ENCODE measurements at places on chromosomes 13 and 19.
A peak's percentile ranks its signal among the peaks of the same experiment; 100 is the strongest.

DNA sequence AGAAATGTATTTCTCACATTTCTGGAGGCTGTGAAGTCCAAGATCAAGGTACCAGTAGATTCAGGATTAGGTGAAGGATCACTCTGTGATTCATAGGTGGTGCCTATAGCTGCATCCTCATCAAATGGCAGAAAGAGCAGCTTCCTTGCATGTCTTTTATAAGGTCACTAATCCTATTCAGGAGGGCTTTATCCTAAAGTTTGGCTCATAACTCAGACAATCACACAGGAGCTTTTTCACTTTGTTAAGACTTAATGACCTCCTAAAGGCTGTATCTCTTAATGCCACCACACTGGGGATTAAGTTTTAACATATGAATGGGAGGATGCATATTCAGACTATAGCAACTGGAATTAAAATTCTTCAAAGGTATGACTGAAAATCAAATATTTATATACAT is 861.1 kb downstream of the DACH1 start:
- no peak for DNase-seq

GRCh38 chr19:54312011-54312410 is 955 bp downstream of the LILRA5 start:
- DNase-seq, result no peak

DNA sequence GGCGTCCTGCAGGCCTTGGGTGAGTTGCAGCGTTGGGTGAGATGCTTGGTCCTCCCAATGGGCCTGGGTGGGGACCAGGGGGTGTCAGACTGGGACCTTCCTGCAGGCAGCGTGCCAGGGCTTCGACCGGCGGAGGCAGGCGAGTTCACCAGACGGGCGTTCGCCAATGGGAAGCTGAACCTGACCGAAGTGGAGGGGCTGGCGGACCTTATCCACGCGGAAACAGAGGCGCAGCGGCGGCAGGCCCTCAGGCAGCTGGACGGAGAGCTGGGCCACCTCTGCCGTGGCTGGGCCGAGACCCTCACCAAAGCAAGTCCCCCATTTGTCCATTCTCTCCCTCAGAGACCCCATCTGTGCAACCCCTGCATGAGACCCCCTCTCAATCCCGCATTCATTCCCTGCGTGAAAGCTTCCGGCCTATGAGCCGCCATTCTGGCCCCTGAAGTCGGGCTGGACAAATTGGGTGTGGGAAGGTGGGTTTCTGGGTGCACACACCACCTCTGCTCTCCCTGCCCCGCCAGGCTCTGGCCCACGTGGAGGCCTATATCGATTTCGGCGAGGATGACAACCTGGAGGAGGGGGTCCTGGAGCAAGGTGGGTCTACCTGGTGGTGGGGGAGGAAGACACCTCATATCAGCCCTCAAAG is 1.2 kb downstream of the GTPBP3 start:
- no peak for DNase-seq

GRCh38 chr19:5114727-5115126 is 145.8 kb downstream of the KDM4B start:
- DNase-seq, result no peak

GRCh38 chr13:55000043-55000442 is 1971.4 kb downstream of the OLFM4 start:
- DNase-seq, result peak; percentile 25

GRCh38 chr13:94057618-94058186 is 421.8 kb downstream of the DCT start:
- DNase-seq, result no peak

GRCh38 chr13:25335856-25336255 is 34.4 kb downstream of the NUP58 start:
- DNase-seq, result no peak

GRCh38 chr19:604355-604754 is 14.7 kb downstream of the HCN2 start:
- peak; percentile 34 for DNase-seq

- DNase-seq, result no peak
These were observed 4.9 kb upstream of the HSPH1 start for GRCh38 chr13:31166591-31166990.

DNA sequence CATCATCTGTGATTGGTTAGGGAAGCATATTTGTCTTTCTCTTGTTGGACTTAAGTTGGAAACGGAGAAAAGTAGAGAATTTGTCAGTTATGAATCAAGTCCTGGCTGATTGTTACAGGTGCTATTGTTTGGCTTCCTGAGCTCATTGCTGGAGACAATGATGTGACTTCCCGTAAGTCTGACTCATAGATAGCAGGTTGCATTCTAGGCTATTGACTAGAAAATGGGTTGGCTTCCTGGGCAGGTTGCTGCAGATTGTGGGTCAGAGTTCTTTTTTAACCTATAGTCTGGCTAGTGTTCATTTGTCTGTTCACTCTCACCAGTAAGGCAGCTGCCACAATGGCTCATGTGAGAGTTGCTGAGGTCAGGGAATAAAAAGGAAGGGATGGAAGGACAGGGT is 101.5 kb downstream of the CCNA1 start:
- no peak for DNase-seq

DNA sequence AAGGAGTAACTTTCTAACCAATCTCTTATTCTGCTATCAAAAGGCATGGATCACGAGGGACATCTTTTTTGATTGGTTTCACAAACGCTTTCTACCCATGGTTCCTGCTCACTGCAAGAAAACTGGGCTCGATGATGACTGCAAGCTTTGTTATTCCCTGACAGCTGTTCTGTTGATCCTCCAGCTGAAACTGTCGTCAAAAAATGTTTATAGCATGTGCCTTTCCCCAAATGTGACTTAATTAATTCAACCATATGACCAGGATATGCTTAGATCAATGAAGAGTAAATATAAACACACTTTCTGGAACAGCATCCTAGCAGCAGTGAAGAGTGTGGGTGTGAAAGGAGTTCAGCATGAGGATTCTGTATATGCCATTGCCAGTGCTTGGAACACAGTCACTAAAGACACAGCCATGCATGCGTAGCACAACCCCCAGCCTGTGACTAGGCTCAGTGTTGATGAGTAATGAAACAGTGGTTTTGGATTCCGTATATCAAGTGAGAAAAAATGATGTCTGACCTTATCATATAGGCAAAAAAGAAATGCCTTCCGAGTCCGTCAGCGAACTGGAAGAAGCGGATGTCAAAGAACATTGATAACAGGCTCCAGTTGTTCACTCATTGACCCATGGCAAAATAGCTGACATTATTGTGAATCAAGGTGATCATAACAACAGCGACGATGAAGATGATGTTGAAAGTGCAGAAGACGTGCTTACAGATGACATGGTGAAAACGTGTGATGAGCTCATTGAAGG is 347.4 kb downstream of the FGF9 start:
- no peak for DNase-seq

DNA sequence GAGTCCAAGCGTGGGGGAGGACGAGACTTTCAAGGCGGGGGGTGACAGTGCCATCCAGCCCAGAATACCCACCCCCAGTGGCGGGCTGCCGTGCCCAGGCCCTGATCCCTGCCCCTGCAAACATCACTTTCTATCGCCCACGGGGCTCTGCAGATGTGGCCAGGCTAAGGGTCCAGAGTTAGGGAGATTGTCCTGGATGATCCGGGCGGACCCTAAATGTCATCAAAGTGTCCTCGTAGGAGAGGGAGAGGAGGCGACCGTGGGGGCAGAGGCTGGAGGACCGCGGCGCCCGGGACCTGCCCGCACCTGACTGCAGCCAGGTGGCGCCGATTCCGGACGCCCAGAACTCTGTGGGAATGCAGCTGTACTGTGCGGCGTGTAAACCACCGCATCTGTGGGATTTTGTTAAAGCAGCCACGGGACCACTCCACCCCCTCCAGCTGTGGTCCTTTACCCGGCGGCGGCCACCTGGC is 32.4 kb downstream of the GJA3 start:
- DNase-seq, result peak; percentile 47

GRCh38 chr13:31036731-31037695 is 104.6 kb downstream of the TEX26 start:
- no peak for DNase-seq

DNA sequence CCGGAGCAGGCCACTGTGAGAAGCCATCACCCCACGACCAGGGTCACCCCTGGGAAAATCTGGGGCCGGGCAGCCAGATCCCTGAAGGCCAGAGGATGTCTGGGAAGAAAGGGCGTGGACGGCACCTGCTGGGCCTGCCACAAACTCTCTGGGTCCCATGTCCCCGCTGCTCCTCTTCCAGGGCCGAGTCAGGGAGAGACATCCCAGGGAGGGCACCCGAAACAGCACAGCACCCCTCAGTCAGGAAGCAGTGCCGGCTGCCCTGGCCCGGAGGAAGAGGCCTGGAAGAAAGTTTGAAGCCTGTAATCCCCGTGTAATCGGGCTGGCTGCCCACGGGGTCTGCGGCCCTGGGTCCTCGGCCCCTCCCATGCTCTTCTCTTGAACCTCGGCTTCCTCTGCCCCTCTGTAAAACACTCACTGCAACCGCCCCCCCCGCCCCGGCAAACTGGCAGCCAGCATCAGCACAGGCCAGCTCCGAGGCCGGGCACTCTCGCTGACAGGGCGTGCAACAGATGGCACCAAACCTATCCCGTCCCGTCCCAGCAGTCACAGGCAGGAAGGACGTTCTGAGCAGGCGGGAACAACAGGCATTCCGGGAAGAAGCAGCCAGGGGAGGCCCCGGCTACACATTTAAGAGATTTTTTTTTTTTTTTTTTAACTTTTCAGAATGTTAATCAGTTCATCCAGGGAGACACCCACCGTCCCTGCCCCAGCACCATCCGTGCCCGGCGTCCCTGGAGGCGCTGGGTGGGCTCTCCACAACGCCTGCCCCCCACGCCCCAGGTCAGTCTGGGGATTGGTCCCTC is 1.5 kb downstream of the SBNO2 start:
- no peak for DNase-seq

DNA sequence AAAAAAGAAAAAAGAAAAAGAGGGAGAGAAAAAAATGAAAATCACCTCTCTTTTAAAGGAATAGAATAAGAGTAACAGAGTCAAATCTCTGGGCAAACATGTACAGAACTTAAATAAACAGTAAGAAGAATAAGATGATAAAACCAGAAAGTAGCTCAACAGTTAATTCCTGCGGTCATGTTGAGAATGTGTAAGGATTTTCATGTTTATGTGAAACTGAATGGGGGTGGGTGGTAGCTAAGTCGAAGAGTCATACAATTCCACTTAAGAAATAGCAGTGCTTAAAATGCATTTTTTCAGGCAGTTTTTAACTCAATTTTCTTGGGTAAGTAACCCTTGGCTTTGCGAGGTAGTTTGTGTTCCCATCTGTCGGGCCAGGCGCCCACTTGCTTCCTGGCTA is 60.9 kb downstream of the PEX11G start:
- no peak for DNase-seq

GRCh38 chr13:110230661-110231347 is 76.2 kb downstream of the COL4A1 start:
- DNase-seq, result no peak

- DNase-seq, result no peak
These were observed 146.2 kb downstream of the MYO16 start for GRCh38 chr13:108775597-108775996.

- peak; percentile 99 for DNase-seq
These were observed at the start of gene ZNF460 for GRCh38 chr19:57280165-57280961. TSS of gene ZNF460 (plus strand) at chr19:57280485. CDS start at chr19:57280807, 322 bp downstream.

DNA sequence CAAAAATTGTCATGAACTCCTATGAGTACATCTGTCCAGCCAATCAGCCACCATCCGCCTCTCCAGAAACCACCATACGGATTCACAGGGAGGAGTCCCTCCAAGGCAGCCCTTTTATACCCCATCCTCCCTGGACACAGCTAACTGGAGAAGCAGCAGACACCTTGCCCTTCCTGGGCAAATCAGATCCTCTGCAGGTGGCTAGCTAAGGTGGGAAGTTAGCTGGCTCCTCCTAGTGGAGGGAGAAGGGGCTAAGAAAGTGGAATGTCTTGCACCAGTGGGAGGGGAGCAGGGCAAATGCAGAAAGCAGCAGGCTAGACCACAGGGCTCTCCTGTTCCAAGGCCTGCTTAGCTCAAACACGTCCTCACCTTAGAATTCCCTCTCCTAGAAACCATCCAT is 46.2 kb upstream of the UQCRFS1 start:
- DNase-seq, result peak; percentile 25

DNA sequence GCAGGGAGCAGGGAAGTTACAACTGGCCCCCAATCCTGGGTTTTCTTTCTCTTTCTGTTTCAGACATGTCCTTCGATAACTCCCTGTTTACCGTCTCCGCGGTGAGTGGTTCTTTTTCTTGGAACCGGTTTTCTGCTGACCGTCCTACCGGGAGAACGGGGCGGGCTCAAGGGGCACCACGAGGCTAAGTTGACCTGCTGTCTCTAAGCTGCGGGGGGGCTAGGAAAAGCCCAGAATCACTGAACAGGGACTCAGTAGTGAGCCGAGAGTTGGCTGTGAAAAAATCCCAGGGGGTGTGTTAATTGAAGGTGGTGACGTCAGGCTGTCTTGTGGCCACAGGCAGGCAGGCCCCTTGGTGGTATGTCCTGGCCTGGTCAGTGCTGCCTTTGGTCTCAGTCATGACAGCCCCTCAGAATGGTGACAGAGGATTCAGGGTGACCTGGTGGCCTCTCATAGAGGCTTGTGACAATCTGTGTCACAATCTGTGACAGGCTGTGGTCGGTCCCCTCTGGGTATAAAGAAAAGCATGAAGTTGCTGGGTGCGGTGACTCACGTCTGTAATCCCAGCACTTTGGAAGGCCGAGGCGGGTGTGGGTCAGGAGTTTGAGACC is 8.1 kb upstream of the CARM1 start:
- DNase-seq, result peak; percentile 98

GRCh38 chr13:65727070-65727469 is 1503.1 kb downstream of the PCDH9 start:
- DNase-seq, result no peak

DNA sequence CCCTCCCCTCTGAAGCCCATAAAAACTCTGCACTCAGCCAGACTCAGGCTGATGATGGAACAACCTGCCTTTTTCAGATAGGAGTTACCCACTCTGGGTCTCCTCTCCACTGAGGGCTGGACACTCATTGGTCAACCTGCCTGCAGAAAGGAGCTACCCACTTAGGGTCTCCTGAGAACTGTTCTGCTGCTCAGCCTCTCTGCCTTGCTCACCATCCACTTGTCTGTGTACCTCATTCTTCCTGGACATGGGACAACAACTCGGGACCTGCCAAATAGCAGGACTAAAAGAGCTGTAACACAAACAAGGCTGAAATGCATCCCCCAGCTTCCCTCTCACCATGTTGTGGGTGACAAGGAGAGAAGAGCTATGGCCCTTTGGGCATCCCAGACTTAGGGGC is 18.4 kb upstream of the RCBTB2 start:
- DNase-seq, result peak; percentile 34

GRCh38 chr19:53870485-53870844 is 2.8 kb downstream of the MYADM start:
- peak; percentile 95 for DNase-seq

DNA sequence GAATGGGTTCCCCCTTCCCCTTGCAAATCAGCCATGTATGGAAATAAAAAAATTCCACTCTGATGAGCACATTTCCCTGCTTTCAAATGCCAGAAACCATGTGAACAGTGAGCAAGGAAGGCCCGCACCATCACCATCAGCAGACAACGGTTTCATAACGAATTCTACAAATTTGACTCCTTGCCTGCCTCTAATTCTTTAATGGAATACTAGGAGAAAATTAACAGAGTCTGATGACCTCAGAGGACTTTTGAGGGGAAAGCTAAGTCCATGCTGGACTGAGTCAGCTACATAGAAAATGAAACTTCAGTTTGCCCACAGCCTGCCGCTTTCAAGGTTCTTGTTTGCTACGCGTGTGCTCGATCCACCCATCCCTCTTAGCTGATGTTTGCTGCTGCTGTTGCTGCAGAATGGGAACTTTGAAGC is 46.7 kb upstream of the KL start:
- peak; percentile 2 for DNase-seq

Measured in OCI-M1 (cell line).